Caudate nucleus (tissue), 63 donors: ENCODE measurements at places on chromosomes 13 and 19.

- DNase-seq = no peak
Measured at GRCh38 chr13:20873348-20873747, 29.2 kb downstream of the XPO4 start.

DNA sequence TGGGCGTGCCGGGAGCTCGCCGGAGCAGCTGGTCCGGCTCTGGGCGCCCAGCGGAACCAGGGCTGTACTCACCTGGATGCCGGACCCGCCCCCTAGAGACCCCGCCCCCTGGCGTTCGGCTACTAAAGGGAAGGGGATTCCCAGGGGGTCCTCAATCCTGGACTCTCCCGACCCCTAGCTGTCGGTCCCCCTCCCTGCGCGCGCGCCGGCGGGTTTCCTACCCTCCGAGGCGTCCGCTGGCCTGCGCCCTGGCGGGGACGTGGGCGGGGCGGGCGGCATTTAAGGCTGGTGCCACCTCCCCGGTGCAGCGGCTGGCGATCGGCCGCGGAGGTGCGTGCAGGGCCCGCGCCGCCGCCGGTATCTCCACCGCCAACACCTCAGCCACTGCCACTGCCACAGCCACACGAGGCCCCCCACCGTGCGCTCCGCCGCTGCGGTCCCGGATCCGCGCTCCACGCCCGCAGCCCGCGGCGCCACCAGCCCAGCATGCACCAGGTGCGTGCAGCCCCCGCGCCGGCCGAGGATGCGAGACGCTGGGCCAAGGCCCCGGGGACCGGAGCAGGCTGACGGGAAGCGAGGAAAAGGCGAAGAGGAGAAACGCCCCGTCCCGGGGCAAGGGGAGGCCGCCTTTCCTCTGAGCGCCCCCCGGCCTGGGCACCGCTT is at the start of gene ATP12A:
Gene ATP12A (plus strand): TSS at position 151 of the 663 bp plus-strand sequence. CDS start 336 bp downstream, at position 487.
- DNase-seq = no peak

- no peak for DNase-seq
Measured at GRCh38 chr19:46601318-46602224, at the start of gene CALM3. Gene CALM3 (plus strand): TSS chr19:46601330. CDS start chr19:46601435, 105 bp downstream.

DNA sequence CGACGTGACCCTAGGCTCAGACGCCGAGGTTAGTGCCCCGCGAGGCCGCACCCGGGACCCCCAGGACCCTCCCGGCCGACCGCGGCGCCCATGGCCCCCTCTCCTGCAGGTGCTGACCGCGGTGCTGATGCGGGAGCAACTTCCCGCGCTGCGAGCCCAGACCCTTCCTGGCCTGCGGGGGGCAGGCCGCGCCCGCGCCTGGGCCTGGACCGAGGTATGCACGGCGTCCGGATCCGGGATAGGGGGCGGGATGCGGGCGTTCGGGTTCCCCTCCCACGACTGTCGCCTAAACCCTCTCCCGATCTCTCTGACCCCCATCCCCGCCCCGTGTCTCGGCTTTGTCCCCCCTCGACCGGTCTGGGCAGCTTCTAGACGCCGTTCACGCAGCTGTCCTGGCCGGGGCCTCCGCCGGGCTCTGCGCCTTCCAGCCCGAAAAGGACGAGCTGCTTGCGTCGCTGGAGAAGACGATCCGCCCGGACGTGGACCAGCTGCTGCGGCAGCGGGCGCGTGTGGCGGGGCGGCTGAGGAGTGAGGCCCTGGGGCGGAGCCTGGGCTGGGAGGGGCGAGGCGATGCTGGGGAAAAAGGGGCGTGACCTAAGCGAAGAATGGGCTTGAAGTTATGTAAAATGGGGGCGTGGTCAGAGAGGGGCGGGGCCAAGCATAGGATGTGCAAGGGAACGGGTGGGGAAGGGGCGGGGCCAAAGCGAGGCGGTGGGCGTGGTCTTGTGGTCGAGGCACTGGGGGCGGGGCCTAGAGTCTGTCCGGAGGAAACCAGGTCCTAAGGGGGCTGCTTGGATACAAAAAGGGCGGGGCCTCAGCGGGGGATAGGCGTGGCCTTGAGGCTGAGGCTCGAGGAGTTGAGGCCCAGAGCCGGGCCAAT is 16.0 kb upstream of the COLGALT1 start:
- peak; percentile 35 for DNase-seq

- DNase-seq = no peak
Measured at GRCh38 chr19:17953316-17953801, 13.5 kb upstream of the KCNN1 start.

GRCh38 chr19:33416307-33417215 is 43.1 kb downstream of the CEBPG start:
- peak; percentile 45 for DNase-seq

GRCh38 chr13:74629985-74630384 is 495.8 kb upstream of the KLF12 start:
- DNase-seq = no peak

GRCh38 chr19:31314849-31315629 is 34.2 kb downstream of the TSHZ3 start:
- no peak for DNase-seq

GRCh38 chr13:58992478-58993042 is 1171.2 kb downstream of the DIAPH3 start:
- no peak for DNase-seq

- no peak for DNase-seq
Measured at GRCh38 chr13:95740979-95741320, 64.0 kb downstream of the DNAJC3 start.

GRCh38 chr19:13130886-13131490 is 12.9 kb downstream of the NACC1 start:
- DNase-seq = no peak

GRCh38 chr13:49567491-49567890 is 17.9 kb downstream of the RCBTB1 start:
- no peak for DNase-seq

DNA sequence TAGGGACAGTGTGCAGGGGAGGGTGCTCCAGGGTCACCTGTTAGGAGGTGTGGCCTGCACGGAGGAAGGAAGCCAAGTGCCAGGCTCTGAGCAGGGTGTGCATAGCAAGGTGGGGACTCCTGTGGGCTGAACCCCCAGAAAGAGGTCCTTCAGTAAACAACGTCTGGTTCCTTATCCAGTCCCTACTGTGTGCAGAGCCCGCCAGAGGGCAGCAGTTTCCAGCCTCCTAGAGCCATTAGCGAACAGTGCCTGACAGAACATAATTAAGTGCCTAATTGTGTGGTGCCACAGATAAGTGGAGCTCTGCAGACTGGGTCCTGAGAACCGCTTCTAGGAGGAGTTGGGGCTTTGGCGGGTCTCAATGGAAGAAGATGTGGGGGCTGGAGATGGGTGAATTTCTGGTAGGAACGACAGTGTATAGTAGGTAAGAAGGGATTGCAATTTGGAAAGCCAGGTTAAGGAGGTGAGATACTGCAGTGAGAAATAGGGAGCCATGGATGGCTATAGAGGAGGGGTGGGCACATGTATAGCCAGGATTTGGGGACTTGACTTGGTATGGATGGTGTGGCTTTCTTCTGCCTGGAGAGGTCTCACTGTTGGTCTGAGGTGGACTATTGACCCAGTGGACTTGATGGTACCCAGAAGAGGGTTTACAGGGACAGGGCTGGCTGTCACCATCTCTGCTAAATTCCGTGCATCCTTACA is 323.1 kb downstream of the ZNF536 start:
- no peak for DNase-seq

GRCh38 chr13:38954291-38954690 is 36.3 kb downstream of the STOML3 start:
- DNase-seq = no peak

GRCh38 chr19:7516333-7516732 is 430 bp downstream of the ZNF358 start:
- no peak for DNase-seq

DNA sequence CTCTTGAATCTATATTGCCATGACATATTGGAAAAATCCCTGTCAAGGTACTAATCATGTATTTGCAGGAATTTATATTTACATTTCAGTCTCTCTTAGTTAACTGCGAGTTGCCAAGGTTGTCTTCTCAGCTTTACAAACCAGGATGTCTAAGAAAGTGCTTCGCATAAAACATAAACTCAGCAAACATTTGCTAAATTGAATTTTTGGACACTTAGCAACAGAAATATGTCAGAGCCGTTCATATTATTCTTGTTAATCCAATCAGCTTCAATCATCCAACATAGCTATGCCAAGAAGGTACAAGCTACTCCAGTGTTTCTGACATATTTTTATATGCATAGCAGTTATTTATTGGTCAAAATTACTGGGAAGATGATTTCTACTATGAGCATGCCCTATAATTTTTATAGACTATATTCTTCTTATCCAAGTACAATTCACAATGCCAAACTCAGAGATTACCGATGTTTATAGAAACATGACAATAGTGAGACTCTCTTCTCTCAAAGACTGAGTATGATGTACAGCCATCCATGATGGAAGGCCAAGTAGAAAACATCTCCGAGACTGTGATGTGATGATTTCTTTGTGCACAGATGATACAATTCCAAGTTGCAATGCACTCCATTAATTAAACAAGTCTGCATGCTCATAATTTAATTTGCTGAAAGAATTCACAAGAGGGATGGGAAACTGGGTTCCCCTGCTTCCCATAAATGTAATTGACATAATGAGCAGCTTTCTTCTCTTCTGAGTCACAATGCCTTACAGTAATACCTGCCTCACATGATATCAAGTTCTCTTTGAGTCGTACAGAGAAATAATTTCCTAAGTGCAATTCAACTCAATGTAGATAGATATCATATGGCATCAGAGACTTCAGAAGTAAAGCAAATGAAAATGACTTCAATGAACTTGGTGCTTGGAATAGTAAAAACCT is 776.3 kb downstream of the EFNB2 start:
- no peak for DNase-seq

DNA sequence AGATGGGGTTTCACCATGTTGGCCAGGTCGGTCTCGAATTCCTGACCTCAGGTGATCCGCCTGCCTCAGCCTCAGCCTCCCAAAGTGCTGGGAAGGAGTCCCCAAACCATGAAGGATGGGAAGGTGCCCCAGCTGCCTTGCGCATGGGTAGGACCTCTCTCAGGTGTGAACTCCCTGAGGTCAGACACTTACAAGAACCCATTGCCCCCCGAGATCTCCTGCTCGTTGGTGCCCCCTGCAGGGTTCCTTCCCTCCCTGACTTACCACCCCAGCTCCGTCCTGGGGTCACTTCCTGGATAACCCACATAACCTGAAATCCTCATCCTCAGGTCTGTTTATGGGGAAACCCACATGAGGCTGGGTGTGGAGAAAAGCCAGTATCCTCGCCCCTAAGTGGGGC is 41.7 kb downstream of the UNC13A start:
- DNase-seq = no peak

DNA sequence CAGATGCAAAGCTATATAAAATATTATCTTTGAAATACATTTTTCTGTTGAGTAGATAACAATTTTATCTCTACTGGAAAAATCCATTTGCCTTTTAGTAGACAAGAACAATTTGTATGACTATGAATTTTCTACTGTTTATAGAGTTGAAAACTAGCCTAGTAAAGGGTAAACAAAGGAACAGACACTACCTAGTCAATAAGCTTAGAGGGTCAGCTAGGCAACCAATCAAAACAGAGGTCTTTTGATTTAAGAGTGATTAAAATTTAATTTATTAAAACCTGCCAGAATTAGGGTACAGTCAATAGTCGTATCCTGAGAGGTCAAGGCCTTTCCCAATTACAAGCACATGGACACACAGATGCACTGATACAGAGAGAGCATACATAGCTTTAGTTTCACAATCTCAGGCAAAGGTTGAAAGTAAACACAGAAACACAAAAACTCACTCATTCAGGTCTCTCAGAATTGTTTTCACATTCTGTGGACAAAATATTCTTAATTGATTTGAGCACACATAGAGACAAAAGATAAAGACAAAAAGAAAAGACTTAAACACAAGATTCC is 24.5 kb upstream of the GPC6 start:
- DNase-seq = no peak

DNA sequence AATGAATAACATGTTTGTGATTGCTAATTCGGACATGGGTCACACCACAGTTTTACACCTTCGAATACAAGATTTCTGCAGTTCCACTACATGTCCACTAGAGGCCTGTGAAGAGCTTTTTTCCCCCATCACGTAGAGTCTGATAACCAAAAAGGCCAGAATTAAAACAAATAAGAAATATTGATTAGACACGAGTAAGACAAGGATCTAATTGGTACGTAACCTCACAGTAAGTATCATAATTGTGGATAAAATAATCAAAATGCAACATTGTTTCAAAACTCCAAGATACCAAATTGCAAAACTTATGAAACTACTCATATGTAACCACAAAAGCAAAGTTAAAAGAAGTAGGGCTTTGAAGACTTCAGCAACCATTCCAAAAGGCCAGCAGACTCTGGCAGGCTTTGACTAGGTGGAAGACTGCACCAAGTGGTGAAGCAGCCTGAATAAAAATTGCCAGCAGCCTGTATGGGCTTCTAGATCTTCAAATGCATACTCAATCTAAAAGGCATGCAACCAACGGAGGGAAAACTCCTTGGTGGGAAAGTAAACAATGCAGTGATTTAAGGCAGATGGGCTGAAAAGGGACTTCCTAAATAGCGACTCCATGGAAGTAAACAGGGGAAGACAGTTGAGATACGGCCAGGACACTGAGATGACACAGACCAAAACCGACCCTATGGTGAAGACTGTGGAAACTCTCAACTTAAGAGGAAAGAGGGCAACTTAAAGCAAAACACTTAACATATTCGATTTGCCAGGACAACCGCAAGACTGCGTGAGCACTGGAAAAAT is 56.7 kb downstream of the STARD13 start:
- no peak for DNase-seq

GRCh38 chr13:100315522-100315921 is 226.6 kb downstream of the PCCA start:
- DNase-seq = no peak

DNA sequence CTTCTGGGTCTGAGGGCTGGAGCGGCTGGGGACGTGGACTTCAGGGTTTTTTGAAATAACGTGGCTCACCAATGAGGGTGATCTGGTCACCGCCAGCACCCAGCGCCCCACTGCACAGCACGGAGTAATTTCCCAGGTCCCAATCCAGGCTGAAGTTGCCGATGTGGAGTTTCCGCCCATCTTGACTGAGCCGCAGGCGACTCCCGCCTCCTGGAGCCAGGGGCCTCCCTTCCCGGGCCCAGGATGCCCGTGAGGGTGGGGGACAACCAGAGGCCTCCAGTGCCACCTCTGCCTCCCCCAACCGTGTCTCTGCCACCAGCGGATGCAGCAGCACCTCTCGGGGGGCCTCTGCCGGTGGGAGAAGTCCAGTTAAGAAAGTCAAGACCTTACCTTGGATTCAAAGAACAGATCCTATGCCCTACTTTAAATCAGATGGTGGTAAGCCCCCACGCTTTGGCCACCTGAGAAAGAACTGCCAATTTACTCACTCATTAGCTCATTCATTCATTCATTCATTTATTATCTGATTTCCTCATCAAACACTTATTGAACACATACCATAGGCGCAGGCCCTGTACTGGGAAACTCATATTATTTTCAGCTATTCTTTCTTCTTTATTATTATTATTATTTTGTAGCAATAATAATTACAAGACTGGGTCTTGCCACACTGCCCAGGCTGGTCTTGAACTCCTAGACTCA is 3.9 kb downstream of the VSIG10L start:
- DNase-seq = no peak
